ENCODE measurements at places on chromosomes 2 and 18. TPM values are rescaled to one million over a fixed set of nuclear protein-coding genes. Genes with fewer than 3 reads are reported as not detected.

DNA sequence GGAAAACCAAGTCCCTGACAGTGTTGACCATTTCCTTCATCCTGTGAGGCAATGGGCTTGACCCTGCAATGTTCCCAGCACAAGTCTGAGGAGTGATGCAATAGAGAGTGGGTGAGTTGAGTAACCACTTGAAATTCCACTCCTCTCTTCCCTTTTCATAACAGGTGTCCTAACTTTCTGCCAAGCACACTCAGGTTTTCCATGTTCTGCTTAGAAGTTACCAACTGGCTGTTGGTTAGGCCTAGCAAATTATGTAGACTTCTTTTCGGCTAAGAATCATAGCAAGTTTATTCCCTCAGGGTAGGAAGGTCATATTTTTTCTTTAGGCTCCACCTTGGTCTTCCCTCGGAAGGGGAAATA, 11.5 kb downstream of the GNLY start:
- DNase-seq: no peak
- peaks cover 64% of the 10 kb centered on the region for H3K4me1 ChIP-seq
- no peak overlapping the region for H3K4me3 ChIP-seq
- peak overlapping the region; percentile 94 for H3K27ac ChIP-seq
- H3K36me3 ChIP-seq: no peaks in the 10 kb centered on the region
- H3K27me3 ChIP-seq: no peaks in the 10 kb centered on the region

GRCh38 chr2:227160164-227160563, 3.8 kb downstream of the COL4A4 start:
- no peak for DNase-seq
- no peaks in the 10 kb centered on the region for H3K36me3 ChIP-seq
- no peak overlapping the region for H3K27ac ChIP-seq
- no peak overlapping the region for H3K4me3 ChIP-seq

GRCh38 chr2:181779288-181780021, 99.1 kb upstream of the NEUROD1 start:
- H3K27ac ChIP-seq: no peak overlapping the region
- no peaks in the 10 kb centered on the region for H3K27me3 ChIP-seq

DNA sequence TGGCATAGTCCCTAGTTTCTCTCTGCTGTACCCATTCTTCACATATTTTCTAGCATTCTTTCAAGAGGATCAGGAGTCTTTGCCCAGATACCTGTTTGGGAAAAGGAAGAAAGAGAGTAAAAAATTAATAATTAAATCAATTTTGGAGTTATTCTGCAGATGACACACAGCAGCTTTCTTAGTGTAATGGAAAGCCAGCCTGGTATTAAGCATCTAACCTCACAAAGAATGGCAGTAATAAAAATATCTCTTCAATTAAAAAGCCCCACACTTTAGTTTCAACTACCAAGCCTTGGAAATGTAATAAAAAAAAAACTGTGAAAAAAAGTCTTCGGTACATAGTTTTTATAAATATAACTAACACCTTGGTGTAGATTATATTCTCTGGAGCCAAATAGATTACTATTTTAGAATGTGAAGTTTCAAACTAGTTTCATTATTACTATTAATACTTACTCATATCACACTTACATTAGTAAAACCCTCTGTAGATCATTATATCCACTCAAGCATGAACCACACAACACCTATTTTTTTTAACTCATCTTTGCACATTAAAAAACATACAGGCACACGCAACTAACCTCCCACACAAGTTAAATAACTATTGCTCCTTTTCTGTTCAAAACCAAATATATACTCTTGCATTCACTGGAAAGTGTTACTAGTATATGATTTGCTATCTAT, 90.9 kb downstream of the GPD2 start:
- no peak for DNase-seq
- H3K4me1 ChIP-seq: no peaks in the 10 kb centered on the region
- no peak overlapping the region for H3K4me3 ChIP-seq
- H3K27me3 ChIP-seq: no peaks in the 10 kb centered on the region

DNA sequence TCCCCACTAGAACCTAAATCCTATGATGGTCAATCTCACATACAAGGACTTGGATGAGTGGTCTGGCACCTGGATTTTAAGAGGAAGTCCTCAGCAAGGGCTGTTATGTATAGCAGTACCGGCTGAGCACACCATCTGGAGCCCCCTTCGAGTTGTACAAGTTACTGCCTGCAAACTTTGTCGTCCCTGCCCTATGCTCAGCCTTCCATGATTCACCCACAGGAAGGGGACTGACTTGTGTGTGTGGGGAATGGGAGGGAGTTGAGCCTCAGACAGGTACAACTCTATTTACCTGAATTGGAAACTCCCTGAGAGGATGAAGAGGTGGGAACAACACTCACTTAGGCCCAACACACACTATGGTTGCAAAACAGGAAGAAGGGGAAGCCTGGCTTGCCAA, 186.6 kb downstream of the MYO5B start:
- DNase-seq: no peak
- no peak overlapping the region for H3K4me3 ChIP-seq
- H3K36me3 ChIP-seq: no peaks in the 10 kb centered on the region

DNA sequence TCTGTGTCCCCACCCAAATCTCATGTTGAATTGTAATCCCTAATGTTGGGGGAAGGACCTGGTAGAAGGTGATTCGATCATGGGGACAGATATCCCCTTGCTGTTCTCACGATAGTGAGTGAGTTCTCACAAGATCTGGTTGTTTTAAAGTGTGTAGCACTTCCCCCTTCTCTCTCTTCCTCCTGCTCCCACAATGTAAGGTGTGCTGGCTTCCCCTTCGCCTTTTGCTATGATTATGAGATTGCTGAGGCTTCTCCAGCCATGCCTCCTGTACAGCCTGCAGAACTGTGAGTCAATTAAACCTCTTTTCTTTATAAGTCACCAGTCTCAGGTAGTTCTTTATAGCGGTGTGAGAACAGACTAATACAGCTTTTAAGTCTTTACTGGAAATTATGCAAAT, 193.3 kb upstream of the RBBP8 start:
- H3K4me3 ChIP-seq: no peak overlapping the region
- DNase-seq: no peak
- no peak overlapping the region for H3K27ac ChIP-seq
- no peaks in the 10 kb centered on the region for H3K4me1 ChIP-seq
- no peaks in the 10 kb centered on the region for H3K36me3 ChIP-seq

DNA sequence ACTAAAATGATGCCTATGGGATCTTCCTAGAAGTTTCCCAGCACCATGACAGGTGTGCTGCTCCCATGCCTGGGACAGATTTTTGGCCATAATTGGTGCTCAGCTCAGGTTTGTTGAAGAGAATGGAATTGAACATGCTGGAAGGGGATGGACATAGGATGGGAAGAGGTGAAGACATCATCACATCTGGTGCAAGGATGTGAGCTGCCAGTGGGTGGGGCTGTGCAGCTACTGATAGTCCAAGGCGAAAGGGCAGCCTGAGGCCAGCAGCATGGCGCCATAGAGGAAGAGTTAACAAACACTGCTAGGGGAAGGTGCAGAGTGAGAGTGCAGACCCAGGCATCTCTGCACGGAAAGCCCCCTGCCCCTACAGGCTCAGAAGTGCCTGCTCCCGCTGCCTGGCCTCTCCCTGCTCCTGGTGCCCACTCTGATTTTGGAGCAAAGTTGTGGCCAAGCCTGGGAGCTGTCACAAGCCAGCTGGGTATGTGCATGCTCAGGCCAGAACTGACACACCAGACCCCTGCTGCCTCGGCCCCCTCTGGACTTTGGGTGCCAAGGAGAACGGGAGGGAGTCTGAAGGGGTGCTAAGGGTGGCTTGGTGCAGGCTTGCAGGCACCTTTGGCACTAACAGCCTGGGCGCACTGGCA, 178.6 kb downstream of the ZBTB7C start:
- no peaks in the 10 kb centered on the region for H3K27me3 ChIP-seq
- no peaks in the 10 kb centered on the region for H3K36me3 ChIP-seq
- peak; percentile 82 for DNase-seq
- no peak overlapping the region for H3K4me3 ChIP-seq
- peaks cover 30% of the 10 kb centered on the region for H3K4me1 ChIP-seq

GRCh38 chr2:28390241-28390745, 2.4 kb upstream of the FOSL2 start:
- no peaks in the 10 kb centered on the region for H3K27me3 ChIP-seq
- H3K4me1 ChIP-seq: no peaks in the 10 kb centered on the region
- H3K27ac ChIP-seq: peak overlapping the region; percentile 99

- peak overlapping the region; percentile 91 for H3K27ac ChIP-seq
- H3K27me3 ChIP-seq: no peaks in the 10 kb centered on the region
- H3K4me1 ChIP-seq: peaks cover 22% of the 10 kb centered on the region
- H3K36me3 ChIP-seq: peaks cover 11% of the 10 kb centered on the region
- H3K4me3 ChIP-seq: peak overlapping the region; percentile 66
These were observed 1.5 kb upstream of the AMMECR1L start for GRCh38 chr2:127887082-127887775.

DNA sequence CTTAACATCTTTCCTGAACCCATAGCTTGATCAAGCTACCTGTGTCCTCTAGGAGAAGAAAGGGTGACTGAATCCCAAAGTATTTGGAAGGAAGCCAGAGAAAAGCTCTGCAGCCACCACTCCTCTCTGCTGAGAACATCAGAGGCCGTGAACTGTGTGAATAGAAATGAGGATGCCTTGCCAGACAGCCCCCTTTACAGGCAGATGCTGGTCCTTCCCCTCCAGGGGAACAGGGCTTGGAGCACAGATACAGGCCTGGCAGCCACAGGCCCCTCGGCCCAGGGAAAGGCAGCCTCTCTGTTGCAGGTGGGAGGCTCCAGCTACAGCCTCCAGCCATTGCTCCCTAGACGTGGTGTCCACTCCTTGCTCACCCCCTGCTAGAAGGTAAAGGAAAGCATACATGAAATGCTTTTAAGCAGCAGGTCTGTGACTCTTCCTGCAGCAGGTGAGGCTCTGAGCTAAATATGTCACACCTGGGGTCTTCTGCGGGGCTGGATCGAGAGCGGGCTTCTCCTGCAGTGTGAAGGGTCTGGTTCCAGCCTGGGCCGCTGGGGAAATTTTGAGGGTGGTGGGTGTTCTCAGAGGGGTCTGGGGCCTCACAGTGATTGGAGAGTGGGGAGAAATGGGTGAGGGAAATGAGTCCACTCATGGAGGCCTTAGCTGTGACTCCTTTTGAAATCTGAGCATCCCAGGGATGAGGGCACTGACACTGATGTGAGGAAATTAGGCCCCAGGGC, 234.0 kb downstream of the KLHL29 start:
- H3K4me3 ChIP-seq: no peak overlapping the region
- peaks cover 23% of the 10 kb centered on the region for H3K4me1 ChIP-seq
- H3K27me3 ChIP-seq: no peaks in the 10 kb centered on the region
- peak; percentile 56 for DNase-seq
- no peaks in the 10 kb centered on the region for H3K36me3 ChIP-seq
- H3K27ac ChIP-seq: peak overlapping the region; percentile 55

DNA sequence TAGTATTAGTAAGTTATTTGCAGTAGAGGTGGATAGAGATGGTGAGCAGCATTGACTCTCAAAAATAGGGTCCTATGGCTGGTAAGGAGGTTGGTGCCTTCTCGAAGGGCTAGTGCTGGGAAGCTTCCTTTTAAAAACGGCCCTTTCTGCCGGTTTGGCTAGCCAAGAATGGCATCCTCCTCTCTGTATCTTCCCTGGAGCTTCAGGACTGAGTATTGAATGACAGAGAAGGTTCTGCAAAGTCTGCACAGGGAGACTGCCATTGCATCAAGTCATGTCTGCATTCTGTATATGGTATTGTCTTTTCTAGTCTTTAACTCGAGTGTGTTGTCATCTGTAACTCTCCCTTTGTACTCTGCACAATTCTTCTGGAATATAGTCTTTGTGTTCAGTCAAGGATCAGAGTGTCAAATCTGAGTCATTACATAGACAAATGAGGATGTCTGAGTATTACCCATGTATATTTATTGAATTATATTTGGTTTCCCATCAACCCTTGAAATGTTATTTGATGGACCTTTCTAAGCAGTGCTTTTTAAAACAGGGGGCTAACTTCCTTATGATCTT, 1.1 kb downstream of the LDLRAD4 start:
- no peaks in the 10 kb centered on the region for H3K36me3 ChIP-seq
- DNase-seq: no peak
- H3K27me3 ChIP-seq: peaks cover 3% of the 10 kb centered on the region
- peak overlapping the region; percentile 60 for H3K4me3 ChIP-seq
- H3K4me1 ChIP-seq: peaks cover 53% of the 10 kb centered on the region

GRCh38 chr2:164763431-164763830, 78.2 kb downstream of the COBLL1 start:
- no peak for DNase-seq
- no peaks in the 10 kb centered on the region for H3K27me3 ChIP-seq
- no peaks in the 10 kb centered on the region for H3K36me3 ChIP-seq
- H3K27ac ChIP-seq: no peak overlapping the region
- H3K4me3 ChIP-seq: no peak overlapping the region

- DNase-seq: no peak
- H3K36me3 ChIP-seq: no peaks in the 10 kb centered on the region
- H3K4me3 ChIP-seq: no peak overlapping the region
These were observed 6.1 kb upstream of the DAW1 start for GRCh38 chr2:227865291-227865690.

DNA sequence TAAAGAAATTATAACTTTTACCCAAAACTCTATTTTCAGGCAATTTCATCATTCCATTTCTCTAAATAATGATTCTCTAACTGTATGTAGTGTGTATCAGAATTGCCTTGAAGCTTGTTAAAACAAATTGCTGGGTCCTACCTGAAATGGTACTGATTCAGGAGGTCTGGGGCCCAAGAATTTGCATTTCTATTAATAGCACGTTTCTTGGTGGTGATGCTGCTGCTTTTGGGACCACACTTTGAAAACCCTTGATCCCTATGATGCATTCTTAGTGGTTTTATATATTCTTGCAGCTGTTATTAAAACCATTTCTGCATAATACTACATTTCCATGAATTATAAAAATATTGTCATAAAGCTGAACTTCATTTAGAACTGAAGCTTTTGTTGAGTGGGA, 140.7 kb downstream of the NCK2 start:
- H3K27me3 ChIP-seq: no peaks in the 10 kb centered on the region
- H3K4me1 ChIP-seq: peaks cover 31% of the 10 kb centered on the region
- H3K4me3 ChIP-seq: no peak overlapping the region

- H3K4me1 ChIP-seq: no peaks in the 10 kb centered on the region
- H3K27me3 ChIP-seq: no peaks in the 10 kb centered on the region
- no peak for DNase-seq
- no peak overlapping the region for H3K4me3 ChIP-seq
- H3K27ac ChIP-seq: no peak overlapping the region
These were observed 246.5 kb downstream of the GALR1 start for GRCh38 chr18:77495982-77496690.

OTOS gene
- not detected for total RNA-seq

RGPD3 gene
- total RNA-seq: 0.12 TPM

ELOA2 gene
- not detected for total RNA-seq

KIF1A gene
- 0.81 TPM for total RNA-seq

ATP6V1C2 gene
- total RNA-seq: not detected

CNDP1 gene
- total RNA-seq: not detected

KCNIP3 gene
- 3.0 TPM for total RNA-seq

Data from upper lobe of right lung (tissue), 1 donor.